ENCODE measurements at places on chromosomes 3 and 15. TPM values are rescaled to one million over a fixed set of nuclear protein-coding genes. Genes with fewer than 3 reads are reported as not detected.
A peak's percentile ranks its signal among the peaks of the same experiment; 100 is the strongest.

AHSG gene
- total RNA-seq = not detected

PLA2G4D gene
- not detected for total RNA-seq

CCNDBP1 gene
- total RNA-seq = 67.8 TPM

GPR156 gene
- total RNA-seq = 0.43 TPM

DNA sequence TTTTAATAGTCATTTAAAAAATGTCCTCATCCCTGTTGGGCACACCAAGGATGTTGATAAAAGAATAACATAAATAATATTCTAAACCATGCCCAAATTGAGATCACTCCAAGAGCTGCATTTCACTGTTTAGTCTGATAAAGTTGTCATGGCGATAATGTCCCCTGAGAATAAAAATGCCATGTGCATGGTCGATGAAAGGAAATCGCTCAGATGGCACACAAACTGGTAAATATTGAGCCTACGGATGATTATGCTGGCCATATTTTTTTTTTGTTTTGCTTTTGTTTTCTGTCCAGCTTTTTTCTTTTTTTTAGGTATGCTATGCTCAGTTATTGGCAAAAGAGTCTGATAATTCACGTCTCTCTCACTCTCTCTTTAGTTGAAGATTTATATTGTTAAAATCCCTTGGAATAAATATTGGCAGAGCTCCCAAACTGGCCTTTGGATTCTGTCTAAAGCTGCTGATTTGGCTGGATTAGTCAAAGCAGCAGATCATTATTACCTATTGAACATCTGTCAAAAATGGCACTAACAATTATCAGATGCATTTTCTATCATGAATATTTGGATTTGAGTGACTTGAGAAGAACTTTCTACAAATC is 643.8 kb downstream of the SQOR start:
- DNase-seq = no peak

DNA sequence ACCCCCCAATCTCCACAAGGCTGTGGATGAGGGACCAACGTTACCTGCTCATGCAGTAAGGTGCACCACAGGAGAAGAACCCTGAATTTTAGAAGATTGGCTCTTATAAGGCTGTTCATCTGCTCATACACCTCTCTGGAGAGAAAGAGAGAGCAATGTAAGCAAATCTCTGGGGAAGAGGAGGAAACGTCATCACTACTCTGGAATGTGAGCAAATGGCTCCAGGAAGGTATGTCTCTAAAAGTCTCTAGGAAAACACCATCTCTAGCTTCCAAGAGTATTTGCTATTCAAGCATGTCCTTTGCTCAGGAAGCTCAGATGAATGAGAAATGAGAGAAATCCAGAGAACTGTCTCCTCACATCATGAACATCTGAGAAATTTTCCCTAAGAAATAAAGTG is 235.4 kb downstream of the TBL1XR1 start:
- no peak for DNase-seq

DNA sequence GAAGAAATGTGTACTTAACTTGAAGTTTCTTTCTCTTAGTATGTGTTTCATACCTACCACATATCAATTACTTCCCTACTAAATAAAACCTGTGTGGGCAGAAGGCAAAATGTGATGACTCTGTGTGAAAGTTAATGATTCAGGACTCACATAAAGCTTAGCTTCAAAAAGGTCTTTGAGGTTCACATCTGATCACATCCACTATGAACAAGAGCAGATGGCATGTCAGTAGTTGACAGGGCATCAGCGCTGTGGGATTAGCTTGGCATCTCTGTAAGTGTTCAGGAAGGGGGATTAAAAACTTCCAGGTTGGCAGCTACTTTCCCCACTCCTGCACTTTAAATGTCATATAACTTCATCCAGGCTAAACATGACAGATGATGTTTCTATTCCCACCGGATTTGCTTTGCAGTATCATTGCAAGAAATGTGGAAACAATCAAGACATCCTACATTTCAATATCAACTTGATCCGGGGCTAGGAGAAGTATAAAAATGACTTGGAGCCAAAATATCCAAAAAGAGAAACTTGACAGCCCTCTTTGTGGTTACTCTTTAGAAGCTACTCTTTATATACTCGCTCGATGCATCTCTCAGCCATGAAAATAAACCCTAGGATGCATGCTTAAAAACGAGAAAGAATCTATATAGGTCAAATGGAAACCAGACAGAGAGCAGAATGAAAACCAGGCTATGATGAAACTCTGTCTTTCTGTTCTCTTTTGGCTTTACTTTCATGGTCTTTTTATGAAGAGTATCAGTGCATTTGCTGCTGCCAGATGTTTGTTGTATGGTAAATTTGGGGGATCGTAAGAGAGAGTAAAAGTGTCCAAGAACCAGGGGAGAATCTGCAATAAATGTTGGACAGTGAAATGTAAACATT is 273.1 kb upstream of the ALCAM start:
- DNase-seq = no peak

- DNase-seq = no peak
Measured at GRCh38 chr3:10419637-10420232, 85.7 kb downstream of the ATP2B2 start.

DNA sequence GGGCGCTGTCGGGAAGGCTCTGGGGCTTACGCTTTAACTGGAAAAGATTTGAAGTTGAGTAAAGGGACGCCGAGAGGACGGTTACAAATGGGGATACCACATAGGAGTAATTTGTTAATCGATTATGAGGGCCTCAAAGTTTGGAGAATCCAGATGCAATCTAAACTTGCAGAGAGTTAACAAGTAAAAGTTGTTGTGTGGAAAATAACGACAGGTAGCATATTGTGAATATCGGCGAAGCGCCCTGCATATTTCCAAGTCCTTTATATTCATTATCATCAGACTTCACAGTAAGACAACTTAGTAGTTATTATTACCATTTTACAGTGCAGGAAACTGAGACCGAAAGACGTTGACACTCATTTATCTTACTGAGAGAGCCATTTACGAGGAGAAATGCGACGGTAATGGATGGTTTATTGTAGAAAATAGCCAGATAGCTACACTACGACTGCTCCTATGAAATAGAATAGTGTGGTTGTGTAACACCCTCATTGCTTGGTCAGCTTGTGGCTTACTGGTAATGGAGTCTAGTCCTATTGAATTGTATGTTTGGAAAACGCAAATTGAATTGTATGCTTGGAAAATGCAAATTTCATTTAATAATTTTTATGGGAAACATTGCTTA is 700 bp downstream of the MKRN2 start:
- peak; percentile 72 for DNase-seq

- DNase-seq = no peak
Measured at GRCh38 chr3:71916747-71917369, 131.9 kb upstream of the PROK2 start.

- DNase-seq = no peak
Measured at GRCh38 chr15:59396211-59396610, 23.5 kb upstream of the MYO1E start.

DNA sequence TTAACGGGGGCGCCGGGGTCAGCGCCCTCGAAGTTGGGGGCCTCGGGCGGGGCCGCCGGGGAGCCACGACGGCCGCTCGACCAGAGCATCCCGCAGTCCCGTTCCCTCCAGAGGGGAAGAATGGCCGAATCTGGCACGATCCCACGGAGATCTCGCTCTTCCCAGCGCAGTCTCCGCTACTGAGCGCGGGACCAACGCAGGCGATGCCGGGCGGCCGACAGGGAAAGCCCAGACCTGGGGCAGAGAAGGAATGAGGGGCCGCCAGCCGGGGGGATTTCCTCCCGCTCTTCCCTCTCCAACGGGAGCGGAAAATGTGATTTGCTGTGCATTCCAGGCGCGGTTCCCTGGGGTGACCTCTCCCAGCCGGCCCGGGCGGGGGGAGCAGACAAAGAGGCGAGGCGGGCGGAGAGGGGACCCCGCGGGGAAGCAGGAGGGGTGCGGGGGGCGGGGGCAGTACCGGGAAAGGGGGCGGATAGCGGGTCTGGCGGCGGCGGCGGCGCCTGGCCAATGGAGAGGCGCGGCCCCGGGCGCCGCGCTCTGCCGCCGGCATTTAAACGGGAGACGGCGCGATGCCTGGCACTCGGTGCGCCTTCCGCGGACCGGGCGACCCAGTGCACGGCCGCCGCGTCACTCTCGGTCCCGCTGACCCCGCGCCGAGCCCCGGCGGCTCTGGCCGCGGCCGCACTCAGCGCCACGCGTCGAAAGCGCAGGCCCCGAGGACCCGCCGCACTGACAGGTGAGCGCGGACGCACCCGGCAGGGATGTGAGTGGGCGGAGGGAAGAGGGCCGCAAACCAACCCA is at the start of gene GREM1:
Gene GREM1 (plus strand): TSS at position 579 of the 801 bp plus-strand sequence. CDS start 12,687 bp downstream, outside the sequence.
- DNase-seq = peak; percentile 38
